ENCODE measurements at places on chromosomes 6 and 20.
A peak's percentile ranks its signal among the peaks of the same experiment; 100 is the strongest.

DNA sequence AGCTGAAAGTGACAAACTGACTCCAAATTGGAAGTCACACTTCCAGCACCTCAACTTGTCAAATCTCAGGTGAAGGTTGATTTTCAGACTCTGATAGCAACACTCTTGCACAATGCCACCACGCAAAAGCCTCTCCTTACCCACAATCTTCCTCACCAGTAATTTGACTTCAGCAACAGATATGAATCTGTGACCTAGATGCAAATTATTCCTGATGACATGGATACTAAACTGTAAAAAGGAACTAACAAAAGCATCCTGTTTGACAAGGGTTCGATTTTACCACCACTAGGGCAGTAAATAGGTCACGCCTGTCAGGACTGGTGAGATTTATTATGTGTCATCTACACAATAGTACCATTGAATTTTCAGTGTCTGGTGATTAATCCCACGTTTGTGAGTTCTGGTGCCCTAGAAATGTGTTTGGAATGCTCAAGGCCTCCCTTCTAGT lies 134.4 kb upstream of the COL21A1 start:
- no peak for DNase-seq

DNA sequence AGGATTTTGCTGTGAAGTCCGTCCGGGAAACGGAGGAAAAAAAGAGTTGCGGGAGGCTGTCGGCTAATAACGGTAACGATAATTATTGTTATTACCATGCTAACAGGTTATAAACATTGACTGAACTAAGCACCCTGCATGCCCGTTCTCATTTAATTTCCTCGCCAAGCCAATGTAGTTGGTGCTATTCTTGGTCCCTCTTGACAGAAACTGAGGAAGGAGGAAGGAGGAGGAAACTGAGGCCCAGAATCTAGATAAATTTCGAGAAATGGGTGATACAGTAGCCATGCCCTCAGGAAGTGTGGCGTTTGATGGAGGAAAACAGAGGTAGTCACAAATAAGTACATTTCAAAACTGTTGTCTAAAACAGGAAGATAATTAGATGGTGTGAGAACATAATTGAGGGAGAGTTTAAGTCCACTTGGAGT lies 474 bp downstream of the TPX2 start:
- no peak for DNase-seq

- no peak for DNase-seq
These were observed 109.4 kb upstream of the KCNG1 start for GRCh38 chr20:51132279-51132678.

DNA sequence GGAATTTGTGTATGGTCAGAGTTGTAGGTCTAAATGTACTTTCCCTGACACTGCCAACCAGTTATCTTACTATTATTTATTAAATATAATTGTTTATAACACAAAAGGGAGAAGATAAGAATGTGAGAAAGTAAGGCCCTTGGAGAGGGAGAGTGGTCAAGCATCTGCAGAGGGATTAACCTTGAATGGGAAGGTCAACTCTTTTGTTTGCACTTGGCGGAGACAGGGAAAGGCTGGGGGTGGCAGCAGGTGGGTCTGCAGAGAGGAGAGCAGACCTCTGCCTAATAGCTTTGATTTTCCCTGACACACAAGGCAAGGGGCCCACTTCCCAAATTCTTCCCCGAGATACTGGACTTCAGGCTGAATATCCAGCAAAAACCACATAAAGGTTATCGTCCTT lies 4.2 kb downstream of the LRP11 start:
- DNase-seq = no peak

GRCh38 chr20:37935435-37935834 lies 32.5 kb downstream of the VSTM2L start:
- peak; percentile 52 for DNase-seq

GRCh38 chr20:62143957-62144825 lies 622 bp downstream of the SS18L1 start:
- peak; percentile 52 for DNase-seq

DNA sequence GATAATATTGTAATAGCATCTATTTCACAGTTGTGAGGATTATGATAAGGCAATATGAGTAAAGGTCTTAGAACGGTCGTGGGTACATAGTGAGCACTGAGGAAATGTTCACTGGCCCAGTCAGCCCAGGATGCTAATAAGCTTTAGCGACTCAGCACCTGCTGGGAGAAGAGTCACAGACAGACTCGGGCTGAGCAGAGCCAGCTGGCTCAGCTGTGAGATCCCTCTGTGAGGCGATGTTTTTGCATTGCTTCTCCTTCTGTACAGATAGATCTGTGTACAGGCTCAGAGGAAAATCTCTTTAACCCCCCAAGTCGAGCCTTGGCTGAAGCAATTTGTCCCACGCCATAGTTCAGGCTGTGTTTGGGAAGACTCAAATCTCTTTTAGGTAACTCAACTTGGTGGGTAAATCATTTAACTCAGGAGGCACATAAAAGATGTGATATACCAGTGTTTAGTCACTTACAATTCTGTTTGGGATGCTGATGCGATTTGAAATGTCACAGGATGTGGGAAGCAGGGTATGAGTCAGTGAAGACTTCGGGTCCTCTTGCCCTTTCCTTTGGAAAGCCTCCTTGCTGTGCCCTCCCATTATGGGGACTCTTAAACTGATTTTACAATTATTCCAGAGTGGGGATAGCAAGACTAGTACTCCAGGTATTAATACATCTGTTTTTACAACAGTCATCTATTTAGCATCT lies 53.1 kb downstream of the PHACTR1 start:
- DNase-seq = no peak

- no peak for DNase-seq
These were observed 29.7 kb downstream of the FYN start for GRCh38 chr6:111843347-111844147.

- no peak for DNase-seq
These were observed 181.8 kb downstream of the FOXA2 start for GRCh38 chr20:22402550-22402949.

DNA sequence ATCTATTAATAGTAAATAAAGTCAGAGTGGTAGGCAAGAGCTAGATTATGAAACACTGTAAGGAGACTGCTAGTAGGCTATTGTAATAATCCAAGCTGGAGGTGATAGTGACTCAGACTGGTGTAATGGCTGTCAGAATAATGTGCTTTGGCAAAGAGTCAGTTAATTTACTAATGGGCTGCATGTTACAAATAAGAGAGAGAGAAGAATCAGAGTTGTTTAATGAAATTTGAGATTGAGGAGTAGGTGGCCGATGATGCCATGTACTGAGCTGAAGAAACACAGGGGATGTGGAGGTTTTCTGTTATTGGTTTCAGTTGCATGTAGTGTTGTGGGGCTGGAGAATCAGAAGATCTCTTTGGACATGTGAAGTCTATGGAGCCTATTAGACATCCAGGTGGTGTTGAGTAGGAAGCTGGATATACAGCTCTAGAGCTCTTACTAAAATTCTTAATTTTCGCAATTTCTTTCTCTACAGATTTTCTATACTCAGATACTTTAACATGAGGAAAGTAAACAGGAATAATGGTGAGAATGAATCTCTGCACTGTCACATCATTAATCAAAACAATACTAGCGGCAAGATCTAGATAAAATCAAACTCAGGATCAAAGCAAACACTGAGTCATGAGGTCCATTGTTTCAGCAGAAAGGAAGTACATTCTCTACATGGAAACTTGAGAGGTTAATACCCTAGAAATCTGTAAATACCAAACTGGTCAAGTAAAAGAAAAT lies 167.7 kb downstream of the SIM1 start:
- DNase-seq = no peak

- DNase-seq = no peak
These were observed 34.2 kb upstream of the KCNK5 start for GRCh38 chr6:39263303-39264037.

- DNase-seq = peak; percentile 41
These were observed 44.7 kb downstream of the NFATC2 start for GRCh38 chr20:51497542-51498467.

DNA sequence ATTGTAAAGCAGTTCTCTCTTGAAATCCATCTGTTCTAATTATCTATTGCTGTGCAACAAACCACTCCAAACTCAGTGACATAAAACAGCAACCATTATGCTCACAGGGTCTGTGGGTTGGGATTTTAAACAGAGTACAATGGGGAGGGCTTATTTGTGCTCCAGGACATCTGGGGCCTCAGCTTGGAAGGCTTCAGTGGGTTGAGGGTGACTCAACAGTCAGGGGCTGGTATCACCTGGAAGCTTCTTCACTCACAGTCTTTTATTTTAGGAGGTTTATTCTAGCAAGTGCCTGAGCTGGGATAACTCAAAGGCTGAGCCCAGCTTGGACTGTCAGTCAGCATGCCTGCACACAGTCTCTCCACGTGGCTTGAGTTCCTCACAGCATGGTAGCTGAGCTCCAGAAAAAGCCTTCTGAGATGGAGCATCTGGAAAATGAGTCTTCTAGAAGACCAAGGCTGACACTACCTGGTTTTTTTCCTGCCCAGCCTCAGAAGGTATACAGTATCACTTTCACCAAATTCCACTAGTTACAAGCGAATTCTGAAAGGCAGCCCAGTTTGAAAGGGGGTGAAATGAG lies 234.6 kb upstream of the ID4 start:
- DNase-seq = no peak

GRCh38 chr6:21284166-21284565 lies 309.4 kb upstream of the SOX4 start:
- DNase-seq = no peak

DNA sequence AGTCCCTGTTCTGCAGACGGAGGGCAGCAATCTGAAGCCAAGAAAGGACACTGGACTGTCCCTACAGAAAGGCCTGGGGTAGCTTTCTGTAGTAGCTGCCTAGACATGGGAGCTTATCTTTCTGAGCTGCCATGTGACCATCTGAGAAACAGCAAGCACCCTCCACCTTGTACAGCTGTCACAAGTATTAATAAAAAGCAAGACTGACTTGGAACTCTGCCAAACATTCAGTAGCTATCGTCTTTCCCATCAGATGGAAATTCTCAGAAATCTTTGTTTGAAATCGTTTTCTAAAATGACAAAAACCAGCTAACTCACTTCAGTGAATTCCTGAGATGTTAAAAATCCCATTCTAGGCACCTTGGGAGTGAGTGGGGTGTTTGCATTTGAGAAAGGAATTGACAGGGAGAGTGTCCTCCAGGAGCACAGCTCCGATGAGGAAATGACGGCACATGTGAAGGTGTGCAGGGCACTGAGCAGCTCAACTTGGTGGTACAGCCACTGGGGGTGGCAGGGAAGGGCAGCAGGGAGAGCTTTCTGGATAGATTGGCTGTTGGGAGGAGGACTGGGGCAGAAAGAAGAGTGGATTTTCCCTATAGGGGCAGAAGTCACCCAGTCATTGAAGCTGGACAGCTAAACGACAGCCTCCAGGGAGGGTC lies 24.5 kb downstream of the ACSS1 start:
- no peak for DNase-seq

- no peak for DNase-seq
These were observed 39.2 kb downstream of the ZC3H12D start for GRCh38 chr6:149445573-149445972.

GRCh38 chr20:29497261-29497671 lies 1760.2 kb upstream of the DEFB115 start:
- DNase-seq = no peak

GRCh38 chr6:91449539-91449938 lies 862.7 kb upstream of the MAP3K7 start:
- DNase-seq = no peak

- DNase-seq = no peak
These were observed 52.4 kb upstream of the ERVFRD-1 start for GRCh38 chr6:11163932-11164331.

GRCh38 chr6:5338177-5338960 lies 77.1 kb downstream of the FARS2 start:
- DNase-seq = no peak

DNA sequence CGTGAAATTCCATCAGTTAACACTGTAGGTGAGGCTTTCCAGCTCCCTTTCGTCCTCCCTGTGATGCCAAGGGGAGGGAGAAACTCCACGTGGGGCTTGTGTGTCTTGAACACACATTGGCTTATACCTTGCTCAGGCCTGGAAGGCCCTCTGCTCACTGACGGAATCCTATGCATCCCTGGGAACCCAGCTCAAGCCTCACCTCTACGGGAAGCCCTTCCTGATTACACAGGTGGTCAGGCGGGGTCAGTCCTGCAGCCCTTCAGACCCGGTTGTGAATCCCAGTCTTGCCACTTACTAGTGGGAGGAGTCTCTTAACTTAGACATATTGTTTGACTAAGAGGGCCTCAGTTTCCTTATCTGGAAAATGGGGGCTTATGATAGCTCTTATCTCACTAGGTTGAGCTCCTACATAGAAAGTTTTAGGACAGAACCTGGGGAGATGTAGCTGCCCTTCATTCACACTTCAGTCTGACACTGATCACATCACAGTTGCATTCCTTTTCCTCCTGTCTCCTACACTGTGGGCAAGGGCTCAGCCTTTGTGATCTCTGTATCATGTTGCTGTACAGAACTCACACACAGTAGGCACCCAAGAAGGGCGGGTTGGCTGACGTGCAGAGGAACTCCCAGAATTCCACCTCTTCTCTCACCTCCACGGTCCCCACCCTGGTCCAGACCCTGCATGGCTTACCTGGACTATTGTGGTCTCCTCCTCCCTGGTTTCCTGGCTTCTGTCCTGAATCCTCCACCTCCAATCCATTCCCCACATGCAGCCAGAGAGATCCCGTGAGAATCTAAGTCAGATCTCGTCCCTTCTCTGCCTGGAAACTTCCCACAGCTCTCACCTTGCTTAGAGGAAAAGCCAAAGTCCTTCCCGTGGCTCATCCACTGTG lies 129.6 kb downstream of the CEBPB start:
- DNase-seq = no peak

GRCh38 chr6:6665555-6666243 lies 77.2 kb downstream of the LY86 start:
- no peak for DNase-seq

DNA sequence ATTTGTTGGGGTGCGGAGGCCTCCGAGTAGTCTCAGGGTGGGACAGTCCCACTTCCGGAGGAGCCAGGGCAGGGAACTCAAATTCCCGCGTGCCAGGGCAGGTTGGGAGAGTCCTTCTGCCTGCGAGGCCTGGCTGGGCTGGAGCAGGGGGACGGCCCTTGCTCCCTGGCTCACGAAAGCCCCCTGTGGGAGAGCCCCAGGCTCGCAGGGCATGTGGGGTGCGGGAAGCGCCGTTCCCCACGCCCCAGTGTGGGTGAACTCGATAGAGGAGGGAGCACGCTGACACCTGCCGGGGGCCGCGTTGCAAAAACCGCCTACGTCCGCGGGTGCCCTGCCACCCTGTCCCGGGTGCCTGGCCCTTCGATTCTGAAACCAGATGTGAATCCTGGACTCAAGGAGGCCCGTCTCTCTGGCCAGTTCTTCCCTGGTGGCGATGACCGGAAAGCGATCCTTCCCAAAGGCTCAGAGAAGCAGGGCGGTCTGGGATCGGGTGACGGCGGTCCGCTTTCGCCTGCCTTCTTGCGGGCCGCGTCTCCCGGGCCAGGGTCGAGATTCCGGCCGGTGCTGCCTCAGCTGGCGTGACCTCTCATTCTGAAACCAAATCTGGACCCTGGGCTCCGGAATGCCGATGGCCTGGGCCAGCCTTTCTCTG lies 1846.5 kb upstream of the DEFB115 start:
- no peak for DNase-seq

Measured in inflammatory macrophage treated with lipopolysaccharide for 1 hour (primary cell).